ENCODE measurements at places on chromosomes 2 and 18.

DNA sequence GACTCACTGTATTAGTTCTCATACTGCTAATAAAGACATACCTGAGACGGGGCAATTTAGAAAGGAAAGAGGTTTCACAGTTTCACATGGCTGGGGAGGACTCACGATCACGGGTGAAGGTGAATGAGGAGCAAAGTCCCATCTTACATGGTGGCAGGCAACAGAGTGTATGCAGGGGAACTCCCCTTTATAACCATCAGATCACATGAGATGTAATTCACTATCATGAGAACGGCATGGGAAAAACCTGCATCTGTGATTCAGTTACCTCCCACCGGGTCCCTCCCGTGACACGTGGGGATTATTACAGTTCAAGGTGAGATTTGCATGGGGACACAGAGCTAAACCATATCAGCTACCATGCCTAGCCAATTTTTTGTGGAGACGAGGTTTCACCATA, 168.2 kb downstream of the NEDD4L start:
- no peak for DNase-seq

DNA sequence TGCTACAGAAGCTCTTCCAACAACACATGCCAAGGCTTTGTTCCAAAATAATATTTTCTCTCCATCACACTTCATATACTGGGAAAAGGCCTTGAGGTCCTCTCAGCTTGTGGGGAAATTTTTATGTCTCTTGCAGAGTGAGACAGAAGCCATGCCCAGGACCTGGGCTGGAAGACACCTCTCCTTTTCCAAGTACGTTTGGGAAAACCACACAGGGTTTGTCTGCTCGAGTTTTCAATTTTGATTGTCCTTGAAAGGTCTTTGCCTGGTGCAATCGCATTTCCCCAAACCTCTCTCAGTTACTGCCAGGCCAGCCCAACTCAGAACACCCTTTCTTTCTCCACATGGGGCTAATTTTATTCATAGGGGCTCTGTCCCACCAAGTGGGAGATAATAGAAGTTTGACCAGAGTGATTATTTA, 272.2 kb downstream of the OSR1 start:
- no peak for DNase-seq

DNA sequence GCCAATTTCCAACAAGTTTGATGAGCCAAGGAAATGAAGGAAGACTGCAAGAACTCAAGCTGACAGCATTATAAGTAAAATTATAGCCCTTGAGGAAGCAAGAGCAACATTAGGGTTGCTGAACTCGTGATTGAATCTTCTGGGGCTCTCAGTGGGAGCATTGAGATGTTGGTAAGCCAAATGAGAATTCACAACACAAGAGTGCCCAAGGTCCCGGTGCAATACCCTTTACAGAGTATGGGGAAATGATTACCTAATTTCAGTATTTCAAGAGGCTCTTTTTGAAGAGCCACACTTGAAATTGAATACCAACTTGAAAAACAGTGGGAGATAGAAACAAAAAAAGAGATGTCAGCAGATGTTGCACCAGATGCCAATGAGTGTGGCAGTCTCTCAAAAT, 554.5 kb downstream of the STK39 start:
- no peak for DNase-seq

DNA sequence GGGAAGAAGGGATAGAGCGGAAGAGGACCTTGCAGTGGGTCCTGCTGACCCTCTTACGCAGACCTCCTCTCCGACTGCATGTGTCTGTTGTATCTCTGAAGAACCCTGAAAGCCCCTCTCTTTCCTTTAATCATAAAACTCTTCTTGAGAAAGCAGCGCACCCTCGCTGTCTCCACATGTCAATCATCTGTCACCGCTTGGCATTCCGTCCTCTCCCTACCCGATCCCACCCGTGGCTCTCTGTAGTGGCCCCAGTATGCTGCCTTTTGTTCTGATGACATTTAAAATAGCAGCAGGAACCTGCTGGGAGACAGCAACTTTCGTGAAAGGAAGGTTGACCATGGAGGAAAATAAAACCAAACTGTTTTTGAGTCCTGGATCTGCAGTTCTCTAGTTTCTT, 582.9 kb upstream of the SALL3 start:
- DNase-seq, result no peak

DNA sequence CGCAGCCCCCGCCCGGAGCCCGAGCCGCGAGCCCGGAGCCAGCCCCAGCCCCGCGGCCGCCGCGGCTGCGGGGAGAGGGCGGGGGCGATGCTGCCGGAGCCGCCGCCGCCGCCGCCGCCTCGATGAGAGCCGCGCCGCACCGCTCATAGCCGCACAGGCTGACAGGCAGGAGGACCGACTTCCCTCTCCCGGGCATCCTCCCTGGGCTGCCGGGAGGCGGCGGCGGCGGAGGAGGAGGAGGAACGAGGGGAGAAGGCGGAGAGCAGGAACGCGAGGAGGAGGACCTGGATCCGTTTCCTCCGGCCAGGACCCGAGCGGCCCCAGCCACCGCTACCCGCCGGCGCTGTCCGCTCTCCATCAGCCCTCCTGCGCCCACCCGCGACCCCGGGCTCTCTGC, 370 bp downstream of the KLHL29 start:
- DNase-seq, result no peak

- DNase-seq, result no peak
Observed at GRCh38 chr2:158112992-158113391, 11.3 kb downstream of the UPP2 start.

DNA sequence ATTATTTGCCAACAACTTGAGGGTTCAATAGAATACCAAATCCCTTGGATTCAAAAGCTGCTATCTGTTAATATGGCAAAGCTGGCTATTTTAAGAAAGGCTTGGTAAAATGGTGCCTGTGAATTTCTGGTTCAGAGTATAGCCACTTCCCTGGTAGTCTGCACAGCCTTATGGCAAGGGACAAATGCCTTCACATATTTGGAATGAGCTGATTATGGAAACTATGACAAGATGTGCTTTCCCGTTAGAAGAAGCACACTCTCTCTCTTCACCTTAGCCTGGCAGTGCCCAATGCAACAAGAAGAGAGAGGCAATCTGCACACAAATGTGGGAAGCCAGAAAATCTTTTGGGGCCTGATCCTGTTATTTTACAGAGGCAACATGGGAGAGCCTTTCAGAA, 47.5 kb upstream of the MAP3K20 start:
- no peak for DNase-seq

DNA sequence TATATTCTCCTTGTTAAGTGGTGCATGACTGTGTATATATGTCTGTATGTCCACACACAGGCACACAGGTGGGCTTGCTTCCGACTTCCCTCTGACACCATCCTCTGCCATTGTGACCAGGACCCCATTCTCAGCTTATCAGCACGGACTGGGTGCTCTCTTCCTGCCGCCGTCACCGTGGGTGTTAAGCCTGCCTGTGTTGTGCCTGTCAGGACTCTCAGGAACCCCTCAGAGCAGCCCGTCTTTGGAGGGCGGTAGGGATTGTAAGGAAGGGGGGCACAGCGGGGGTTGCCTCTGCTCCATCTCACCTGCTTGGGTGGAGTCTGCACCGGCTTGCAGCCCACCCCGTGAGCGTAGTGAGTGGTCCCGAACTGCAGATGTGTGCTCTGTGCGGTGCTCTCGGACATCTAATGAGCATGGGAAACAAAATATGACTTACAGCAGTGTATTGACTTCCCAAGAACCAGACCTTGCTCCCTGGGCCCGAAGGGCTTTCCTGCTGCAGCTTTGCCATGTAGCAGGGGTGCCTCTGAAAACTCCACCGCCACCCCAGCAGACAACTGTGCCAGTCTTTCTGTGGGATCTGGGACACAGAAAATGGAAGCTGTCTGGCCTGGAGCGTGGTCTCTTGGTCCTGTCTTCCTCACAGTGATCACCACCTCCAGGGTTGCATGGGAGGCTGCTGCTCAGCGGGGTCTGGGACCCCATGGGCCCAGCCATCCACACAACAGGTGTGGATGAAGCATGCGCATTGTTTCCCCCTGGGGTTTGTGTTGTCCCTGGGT, 58.9 kb downstream of the SH3RF3 start:
- DNase-seq, result no peak

- DNase-seq, result no peak
Observed at GRCh38 chr2:81283081-81283480, 978.5 kb upstream of the LRRTM1 start.

DNA sequence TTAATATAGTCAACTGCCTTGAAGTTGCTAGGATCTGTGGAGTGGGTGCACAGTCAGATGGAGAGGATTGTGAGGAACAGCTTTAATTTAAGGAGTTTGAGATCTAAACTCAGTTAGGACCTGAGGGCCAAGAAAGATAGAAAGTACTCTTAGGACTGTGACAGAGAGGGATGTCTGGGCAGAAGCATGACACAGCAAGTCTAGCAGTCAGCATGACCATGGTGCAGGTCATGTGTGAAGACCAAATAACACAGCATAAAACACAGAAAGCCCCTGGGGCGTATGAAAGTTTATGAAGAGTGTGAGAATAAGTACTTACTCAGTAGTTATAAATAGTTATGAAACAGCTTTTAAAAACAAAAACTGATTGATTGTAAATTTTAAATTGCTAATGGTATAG, 107.2 kb downstream of the GALNT1 start:
- no peak for DNase-seq

GRCh38 chr2:47534179-47534919, 131.4 kb downstream of the MSH2 start:
- DNase-seq, result no peak

- no peak for DNase-seq
Observed at GRCh38 chr18:67845035-67845434, 328.5 kb upstream of the DSEL start.

- no peak for DNase-seq
Observed at GRCh38 chr18:21741562-21742314, 1.1 kb downstream of the MIB1 start.

Data from T-helper 1 cell (primary cell).